ENCODE measurements at places on chromosomes 2 and 18. TPM values are rescaled to one million over a fixed set of nuclear protein-coding genes. Genes with fewer than 3 reads are reported as not detected.

GRCh38 chr2:103232865-103233264, 471.0 kb downstream of the TMEM182 start:
- H3K27me3 ChIP-seq: no peaks in the 10 kb centered on the region
- no peaks in the 10 kb centered on the region for H3K4me1 ChIP-seq
- no peak overlapping the region for H3K27ac ChIP-seq
- no peaks in the 10 kb centered on the region for H3K36me3 ChIP-seq
- H3K4me3 ChIP-seq: no peak overlapping the region

DNA sequence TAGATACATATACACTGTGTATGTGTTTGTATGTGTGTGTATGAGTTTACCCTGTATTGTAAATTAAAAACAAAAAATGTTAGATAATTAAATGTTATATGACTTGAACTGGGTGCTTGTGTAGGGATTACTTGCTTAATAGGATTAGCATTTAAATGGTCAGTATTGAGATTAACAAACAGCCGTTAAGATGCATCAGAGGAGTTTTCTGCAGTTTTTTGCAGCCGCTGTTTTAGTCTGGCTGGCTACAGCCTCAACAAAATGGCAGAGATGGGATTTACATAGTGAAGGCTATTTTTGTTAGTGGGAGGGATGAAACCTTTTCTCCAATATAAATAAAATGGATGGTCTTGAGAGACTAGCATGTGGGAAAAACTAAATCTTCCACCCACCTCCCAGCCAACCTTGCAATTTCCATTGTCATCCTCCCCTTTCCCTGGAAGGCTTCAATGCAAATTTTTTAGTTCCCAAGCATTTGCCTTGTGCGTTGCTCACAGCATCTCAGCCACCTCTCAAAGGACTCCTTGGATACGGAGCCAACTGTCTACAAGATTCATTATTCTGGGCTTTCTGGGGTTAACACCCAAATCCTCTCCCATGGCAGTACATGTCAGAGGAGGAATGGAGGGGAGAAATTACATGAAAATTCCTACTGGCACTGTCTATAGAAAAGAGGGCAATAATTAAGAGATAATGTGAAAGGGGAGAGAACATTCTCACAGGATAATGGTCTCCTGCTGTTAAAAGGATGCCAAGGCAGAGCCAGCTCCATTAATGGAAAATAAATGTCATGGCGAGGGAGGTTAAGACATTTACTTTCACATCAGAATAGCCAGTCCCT, 351.9 kb downstream of the CDH2 start:
- H3K36me3 ChIP-seq: no peaks in the 10 kb centered on the region
- H3K4me1 ChIP-seq: no peaks in the 10 kb centered on the region
- no peak overlapping the region for H3K27ac ChIP-seq
- H3K4me3 ChIP-seq: no peak overlapping the region
- no peak for DNase-seq

GRCh38 chr18:8889489-8889888, 184.1 kb downstream of the MTCL1 start:
- H3K27ac ChIP-seq: no peak overlapping the region
- H3K36me3 ChIP-seq: no peaks in the 10 kb centered on the region
- peaks cover 7% of the 10 kb centered on the region for H3K4me1 ChIP-seq
- H3K4me3 ChIP-seq: no peak overlapping the region
- H3K27me3 ChIP-seq: no peaks in the 10 kb centered on the region
- DNase-seq: no peak

DNA sequence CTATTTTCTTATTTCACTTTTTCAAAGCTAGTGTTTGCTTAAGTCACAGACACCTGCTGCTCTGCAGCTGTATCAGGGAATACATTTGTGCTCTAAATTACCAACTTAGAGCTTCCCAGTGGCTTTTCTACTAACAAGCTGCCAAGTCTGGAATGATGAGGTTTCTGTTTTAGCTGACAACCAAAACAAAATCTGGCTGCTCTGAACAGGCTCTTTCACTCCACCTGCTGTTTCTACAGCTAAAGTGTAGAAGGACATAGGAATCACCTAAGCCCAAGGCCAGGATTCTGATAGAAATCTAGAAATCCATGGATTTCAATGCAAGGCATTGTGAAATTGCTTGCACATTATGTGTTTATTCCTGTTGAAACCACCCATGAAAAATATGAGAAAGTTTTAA, 201.2 kb downstream of the SUCLG1 start:
- H3K27ac ChIP-seq: no peak overlapping the region
- H3K27me3 ChIP-seq: no peaks in the 10 kb centered on the region
- H3K4me1 ChIP-seq: no peaks in the 10 kb centered on the region
- H3K36me3 ChIP-seq: no peaks in the 10 kb centered on the region

DNA sequence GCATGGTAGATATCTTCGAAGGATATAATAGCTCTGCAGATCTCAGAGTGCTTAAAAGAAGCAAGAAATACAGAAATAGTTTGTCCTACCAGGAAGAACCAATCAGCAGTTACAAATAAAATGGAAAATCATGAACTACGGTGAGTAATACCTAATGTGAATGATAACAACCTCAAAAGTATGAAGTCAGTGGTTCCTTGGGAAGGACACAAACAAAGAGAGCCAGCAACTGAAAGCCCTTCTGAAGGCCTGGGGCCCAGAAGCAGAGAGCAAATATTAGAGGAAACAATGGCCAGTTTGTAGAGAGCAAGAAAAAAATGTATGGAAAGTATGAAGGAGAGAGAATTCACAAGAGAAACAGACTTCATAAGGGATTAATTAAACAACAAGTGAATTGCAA, 226.8 kb upstream of the CHST9 start:
- H3K27me3 ChIP-seq: no peaks in the 10 kb centered on the region
- H3K27ac ChIP-seq: no peak overlapping the region
- no peaks in the 10 kb centered on the region for H3K4me1 ChIP-seq
- H3K36me3 ChIP-seq: no peaks in the 10 kb centered on the region

GRCh38 chr18:77017355-77017754, 115.2 kb downstream of the MBP start:
- no peak for DNase-seq
- H3K36me3 ChIP-seq: peaks cover 10% of the 10 kb centered on the region
- no peak overlapping the region for H3K4me3 ChIP-seq
- H3K27me3 ChIP-seq: no peaks in the 10 kb centered on the region

MITD1 gene
- total RNA-seq: 21.7 TPM

SLC38A11 gene
- 54.3 TPM for total RNA-seq

CXCR1 gene
- not detected for total RNA-seq

C2orf80 gene
- total RNA-seq: not detected

FSIP2 gene
- total RNA-seq: 7.5 TPM

Measured in stomach (tissue), 19 donors.